ENCODE measurements at places on chromosomes 13 and 19.
A peak's percentile ranks its signal among the peaks of the same experiment; 100 is the strongest.

GRCh38 chr13:65965501-65965900 is 1264.6 kb downstream of the PCDH9 start:
- no peak for DNase-seq

DNA sequence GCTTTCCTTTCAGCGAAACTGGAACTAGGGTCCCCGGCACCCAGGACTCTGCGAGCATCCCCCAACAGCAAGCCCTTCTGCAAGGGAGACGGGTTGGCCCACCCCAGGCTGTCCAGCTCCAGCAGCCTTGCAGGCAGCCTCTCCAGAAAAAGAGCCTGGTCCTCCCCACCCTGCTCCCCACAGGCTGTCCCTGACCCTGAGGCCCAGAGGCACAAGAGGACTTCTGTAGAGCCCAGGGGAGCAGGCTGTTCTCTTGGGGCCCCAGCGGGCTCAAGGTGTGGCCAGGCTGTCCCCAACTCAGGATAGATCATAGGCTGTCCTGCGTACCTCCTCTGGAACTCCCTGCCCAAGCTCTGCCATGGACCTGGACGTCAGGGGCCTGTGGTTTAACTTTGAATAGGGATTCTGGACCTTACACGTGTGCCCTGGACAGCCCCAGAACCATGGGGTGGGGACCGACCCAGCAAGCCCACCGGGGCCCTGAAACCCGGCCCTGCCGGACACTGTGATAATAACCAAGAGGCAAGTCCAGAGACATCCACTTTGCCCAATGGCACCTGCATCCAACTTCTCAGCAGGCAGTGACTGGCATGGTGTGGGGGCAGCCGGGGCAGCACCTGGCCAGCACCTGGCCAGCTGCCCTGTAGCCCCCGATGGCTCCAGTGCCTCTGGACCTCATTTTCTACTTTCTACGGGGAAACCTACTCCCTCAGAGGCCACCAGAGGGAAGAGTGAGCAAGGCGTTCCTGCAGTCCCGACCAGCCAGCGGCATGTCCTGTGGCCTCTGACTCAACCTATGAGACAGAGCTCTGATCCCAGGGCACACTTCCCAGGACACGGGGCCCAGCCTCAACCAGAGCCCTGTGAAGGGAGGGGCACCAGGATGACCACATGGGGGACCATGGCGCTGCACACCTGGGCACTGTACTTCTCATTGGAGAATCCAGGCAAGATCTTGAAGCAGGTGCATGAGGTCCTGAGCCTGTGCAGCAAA is 50.9 kb upstream of the TPM4 start:
- DNase-seq, result no peak

DNA sequence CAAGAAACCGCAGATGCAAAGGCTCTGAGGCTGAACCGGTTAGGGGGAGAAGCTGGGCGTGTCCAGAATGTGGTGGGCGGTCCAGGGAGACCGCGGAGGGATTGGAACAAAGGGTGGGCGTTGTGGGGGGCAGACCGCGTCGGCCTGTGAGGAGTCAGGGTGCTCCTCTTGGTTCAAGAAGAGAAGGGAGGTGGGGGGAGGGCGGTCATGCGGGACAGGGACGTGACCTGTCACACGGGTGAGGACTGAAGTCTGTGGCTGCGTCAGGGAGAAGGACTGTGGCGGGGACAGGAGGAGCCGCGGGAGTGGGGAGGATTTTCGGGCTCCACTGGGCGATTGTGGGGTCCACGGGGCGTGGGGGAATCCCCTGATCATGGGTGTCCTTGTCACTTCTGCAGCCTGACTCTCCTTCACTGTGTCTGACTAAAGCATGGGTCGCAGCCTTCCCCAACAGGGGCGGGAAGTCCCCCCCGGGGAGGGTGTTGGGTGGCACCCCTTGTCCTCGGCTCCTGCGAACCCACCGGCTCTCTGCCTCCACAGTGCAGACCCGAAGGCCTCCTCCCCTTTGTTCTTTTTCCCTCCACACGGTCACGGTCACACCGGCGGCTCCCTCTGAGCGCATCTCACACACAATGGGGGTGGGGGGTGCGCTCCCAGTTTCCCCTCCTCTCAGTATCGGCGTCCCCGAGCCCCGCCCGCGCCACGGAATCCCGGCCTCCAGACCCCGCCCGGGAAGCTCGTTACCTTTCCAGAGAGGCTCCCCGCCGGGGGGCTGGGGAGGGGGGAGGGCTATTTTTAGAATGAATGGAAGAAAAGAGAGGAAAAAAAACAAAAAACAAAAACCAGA is 16.4 kb upstream of the KCNN1 start:
- DNase-seq, result no peak

DNA sequence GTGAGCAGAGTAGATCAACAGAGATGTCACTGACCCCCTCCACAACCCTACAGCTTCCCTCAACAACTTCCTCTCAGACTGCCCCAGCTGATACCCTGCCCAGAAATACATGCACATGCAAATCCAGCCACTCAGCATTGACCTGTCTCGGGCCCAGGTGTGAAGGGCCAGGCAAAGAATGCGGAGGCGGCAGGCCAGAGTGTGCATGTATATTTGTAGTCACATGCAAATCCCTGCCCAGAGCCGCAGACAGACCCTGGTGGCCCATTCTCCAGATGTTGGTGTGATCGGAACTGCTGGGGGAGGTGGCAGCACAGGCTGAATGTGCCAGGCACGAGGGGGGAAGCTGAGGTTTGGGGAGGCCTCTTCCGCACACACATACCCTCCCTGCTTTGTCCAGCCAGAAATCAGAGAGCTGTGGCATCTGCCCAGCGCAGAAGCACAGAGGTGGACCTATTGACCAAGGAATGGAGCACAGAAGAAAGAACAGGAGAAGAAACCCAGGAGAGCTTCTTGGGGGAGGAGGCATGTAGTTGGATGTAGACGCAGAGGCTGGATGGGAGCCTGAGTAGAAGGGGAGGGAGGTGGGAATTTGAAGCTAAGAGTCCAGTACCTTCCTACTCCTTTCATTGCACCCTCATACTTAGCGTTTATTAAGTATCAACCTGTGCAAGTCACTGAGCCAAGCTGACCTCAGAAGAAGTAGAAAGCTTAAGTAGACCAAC is 14.4 kb downstream of the MEF2B start:
- no peak for DNase-seq

- no peak for DNase-seq
Measured at GRCh38 chr19:27851543-27852060, 1361.3 kb downstream of the UQCRFS1 start.

GRCh38 chr19:19477705-19478383 is 37.5 kb downstream of the TSSK6 start:
- peak; percentile 75 for DNase-seq

DNA sequence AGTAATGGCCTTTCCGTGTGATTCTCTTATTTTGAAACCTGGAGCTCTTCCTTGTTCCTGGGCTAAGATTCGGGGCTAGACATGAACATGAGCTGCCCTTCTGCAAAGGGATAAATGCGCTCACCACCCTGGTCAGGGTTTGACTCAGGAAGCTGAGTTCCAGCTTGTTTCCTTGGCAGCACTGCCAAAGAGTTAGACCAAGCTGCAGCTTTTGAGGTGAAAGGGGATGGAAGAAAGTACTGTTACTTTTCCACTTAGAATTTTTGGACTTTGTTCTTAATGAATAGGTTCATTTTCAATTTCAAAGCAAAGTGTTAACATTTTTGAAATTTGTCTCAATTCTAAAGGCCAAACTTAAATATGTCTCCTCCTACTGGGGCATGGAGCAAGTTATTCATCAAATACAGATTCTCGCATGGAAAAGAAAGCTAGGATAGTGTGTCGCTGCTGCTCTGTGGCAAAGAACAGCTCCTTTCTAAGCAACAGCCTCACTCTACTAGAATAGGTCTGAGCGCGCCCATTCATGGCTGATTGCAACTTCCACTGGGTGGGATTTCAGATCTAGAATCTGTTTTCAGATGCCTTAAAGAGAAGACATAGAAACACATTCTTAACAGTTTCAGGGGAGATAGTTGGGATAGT is 2.2 kb downstream of the RGCC start:
- peak; percentile 62 for DNase-seq

- DNase-seq, result no peak
Measured at GRCh38 chr19:5343848-5344247, 3.2 kb upstream of the PTPRS start.

GRCh38 chr19:31314849-31315629 is 34.2 kb downstream of the TSHZ3 start:
- no peak for DNase-seq

DNA sequence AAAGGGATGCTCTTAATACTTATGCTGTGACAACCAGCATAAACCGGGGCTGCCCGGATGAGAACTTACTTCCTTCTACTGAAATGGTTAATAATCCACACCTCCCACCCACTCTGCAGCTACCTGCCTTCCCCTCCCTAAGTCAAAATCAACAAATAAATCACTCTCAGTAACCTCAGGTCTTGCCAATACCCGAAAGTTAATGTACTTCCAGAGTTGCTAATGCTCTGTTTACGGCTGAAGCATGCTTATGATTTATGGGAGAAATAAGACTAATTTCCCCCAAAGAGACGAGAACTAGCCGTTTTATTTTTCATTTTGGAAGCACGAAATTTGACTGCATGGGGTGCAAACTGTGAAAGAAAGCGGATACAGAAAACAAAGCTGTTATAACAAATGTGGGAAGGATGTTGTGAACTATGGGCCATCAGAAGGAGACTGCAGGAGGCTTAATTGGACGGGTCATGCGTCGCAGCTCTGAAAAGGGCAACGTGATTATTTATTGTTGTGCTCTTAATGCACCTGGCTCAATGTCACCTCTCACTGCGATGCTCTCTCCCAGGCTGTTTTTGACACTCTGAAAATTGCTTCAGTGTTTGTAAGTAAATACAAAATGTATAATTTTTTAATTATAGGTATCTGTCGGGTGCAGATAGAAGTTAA is 114.0 kb upstream of the SLC7A1 start:
- DNase-seq, result no peak

DNA sequence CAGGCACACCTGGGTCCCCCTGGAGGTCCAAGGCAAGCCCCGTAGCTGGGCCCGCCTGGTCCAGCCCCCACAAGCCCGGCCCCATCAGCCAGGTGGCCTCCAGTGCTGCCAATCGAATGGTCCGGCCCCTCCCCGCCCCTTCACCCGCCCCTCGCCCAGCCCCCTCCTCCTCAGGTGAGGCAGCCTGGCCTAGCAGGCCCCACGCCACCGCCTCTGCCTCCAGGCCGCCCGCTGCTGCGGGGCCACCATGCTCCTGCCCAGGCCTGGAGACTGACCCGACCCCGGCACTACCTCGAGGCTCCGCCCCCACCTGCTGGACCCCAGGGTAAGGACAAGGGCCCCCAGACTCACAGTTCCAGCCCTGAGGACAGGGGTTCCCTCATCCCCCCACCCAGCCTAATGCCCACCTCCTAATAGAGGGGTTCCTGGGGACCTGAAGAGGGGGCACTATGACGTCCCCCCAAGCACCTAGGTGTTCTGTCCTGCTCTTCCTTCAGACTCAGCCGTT is at the start of gene HPN:
Gene HPN (plus strand): TSS at position 174 of the 508 bp plus-strand sequence. CDS start 786 bp downstream, outside the sequence.
- DNase-seq, result no peak

DNA sequence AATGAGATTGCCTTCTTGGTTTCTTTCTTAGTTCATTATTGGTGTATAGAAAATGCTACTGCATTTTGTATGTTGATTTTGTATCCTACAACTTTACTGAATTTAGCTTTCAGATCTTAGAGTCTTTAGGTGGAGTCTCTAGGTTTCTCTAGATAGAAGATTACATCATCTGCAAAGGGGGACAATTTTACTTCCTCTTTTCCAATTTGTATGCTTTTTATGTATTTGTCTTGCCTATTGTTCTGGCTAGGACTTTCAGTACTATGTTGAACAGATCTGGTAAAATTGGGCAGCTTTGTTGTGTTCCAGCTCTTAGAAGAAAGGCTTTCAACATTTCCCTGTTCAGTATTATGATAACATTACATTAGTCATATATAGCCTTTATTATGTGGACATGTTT is 101.0 kb upstream of the SPRY2 start:
- DNase-seq, result no peak

DNA sequence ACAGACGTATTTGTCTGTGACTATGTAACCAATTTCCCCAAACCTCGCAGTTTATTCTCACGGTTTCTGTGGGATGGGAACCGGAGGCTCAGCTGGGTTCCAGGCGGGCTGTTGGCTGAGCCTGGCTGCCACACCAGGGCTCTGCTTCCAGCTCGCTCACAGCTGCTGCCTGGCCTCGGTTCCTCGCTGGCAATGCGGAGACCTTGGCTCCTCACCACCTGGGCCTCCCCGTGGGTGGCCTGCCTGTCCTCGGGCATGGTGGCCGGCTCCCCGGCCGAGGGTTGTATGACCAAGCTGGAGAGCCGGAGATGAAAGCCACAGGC is 218.9 kb upstream of the MAB21L1 start:
- DNase-seq, result no peak

DNA sequence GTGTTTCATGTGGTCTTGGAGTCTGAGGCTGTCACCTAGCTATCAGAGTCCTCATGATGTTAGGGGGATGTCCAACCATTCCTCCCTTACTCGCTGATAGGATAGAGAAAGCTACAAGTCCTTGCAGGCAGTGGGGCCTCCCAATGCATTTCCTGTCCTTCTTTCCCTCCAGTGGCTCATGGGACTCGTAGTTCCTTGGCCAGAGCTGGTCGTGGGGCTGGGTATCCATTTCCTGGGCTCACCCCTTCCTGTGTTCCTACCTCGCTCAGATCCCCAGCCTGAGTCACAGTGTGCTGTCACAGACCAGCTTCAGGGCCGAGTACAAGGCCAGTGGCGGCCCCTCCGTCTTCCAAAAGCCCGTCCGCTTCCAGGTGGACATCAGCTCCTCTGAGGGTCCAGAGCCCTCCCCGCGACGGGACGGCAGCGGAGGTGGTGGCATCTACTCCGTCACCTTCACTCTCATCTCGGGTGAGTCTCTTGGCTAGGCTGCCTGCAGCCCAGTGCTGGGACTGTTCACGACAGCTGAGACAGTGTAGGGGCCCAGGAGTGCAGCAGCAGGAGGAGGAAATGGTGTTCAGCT is 19.1 kb downstream of the TMEM150B start:
- no peak for DNase-seq

DNA sequence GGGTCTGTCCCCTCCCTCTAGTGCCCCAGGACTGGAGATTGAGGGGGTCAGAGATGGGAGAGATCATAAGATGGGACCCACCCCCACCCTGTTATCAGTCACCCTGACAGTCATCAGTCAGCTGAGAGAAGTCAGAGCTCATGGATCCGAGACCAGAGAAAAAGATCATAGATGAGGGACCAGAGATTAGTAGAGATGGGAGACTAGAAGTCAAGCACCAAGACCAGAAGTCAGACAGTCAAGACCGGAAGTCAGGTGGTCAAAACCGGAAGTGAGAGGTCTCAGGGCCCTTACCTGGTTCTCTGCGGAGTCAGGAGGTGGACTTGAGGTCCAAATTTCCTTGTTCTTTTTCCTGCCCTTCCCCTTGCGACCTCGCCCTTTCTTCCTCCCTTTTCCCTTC is 7.0 kb downstream of the COL5A3 start:
- DNase-seq, result no peak

GRCh38 chr13:25691654-25692053 is 319.9 kb downstream of the ATP8A2 start:
- DNase-seq, result no peak
